ENCODE measurements at places on chromosomes 7 and 10.

DNA sequence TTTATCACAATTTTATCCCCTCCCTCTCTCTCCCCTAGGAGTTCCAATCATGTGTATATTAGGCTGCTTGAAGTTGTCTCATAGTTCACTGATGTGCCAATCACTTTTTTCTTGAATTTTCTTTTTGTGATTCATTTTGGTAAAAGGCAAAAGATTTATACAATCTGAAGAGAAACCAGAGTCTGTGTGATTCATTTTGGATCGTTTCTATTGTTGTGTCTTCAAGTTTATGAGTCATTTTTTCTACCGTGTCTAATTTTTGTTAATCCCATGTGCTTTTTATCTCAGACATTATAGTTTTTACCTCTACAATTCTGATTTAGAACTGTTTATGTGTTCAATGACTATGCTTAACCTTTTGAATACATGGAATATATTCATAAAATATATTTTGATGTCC, 483.9 kb upstream of the AUTS2 start:
- DNase-seq = no peak

- no peak for DNase-seq
Measured at GRCh38 chr10:4740471-4740870, 85.5 kb upstream of the AKR1E2 start.

DNA sequence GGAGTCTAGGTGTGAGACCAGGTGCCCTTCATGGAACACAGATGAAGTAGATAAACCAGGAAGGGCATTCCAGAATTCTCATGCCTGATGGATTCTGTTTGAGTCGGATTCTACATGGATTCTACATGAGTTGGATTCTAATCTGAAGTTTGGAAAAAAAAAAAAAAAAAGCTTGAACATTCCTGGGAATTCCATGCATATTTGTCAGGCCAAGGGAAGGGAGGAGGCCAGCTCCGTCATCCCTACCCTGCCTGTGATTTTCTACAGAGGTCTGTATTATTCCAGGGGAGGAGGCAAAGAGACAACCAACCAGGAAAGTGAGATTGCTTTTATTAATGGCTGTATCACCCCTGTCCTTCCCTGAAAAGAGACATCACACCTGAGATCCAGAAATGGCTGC, 27.8 kb upstream of the EBLN1 start:
- no peak for DNase-seq

DNA sequence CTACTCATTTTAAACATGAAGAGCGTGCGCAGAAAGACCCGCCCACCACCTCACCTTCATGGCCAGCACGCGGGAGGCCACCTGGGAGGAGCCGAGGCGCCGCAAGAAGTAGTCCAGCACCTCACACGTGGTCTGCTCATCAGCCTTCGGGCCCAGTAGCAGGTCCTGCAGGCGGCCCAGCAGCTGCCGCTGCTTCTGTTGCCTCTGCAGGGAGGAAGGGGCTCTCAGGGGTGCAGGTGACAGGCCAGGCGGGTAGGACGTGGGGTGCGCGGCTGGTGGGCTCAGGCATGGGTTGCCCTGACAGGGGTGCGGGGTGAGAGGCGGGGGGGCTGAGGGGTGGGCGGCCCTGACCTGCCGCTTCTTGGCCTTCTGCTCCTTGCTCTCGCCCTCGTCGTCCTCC, 17.6 kb downstream of the INTS1 start:
- no peak for DNase-seq

GRCh38 chr10:91422915-91423314, 12.8 kb downstream of the HECTD2 start:
- DNase-seq = no peak

- peak; percentile 55 for DNase-seq
Measured at GRCh38 chr10:8088504-8088903, 34.0 kb downstream of the GATA3 start.

DNA sequence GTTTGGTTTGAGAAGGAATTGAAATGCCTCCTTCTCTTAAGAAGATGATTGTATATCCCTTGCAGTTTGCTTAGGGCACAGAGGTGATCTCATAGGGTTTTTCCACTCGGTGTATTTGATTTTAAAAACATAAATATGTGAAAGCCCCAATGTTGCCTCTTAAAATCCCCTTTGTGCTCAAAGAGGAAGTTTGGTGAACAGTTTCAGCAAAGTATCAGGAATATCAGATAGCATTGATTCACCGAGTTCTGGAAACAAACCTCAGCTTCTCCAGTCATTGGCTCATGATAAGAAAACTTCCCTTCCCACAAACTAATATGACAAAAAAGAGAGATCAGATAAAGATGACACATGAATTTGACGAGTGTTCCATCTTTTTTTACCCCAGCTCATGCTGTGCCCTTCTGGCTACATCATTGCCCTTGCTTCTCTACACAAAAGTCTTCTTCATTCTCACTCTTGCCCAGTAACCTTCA, 20.1 kb upstream of the SMNDC1 start:
- no peak for DNase-seq
